ENCODE measurements at places on chromosomes 6 and 20. TPM values are rescaled to one million over a fixed set of nuclear protein-coding genes. Genes with fewer than 3 reads are reported as not detected.
A peak's percentile ranks its signal among the peaks of the same experiment; 100 is the strongest.

The SLPI gene
- 14.6 TPM for total RNA-seq

GRCh38 chr6:150745896-150746295 is 119.6 kb upstream of the MTHFD1L start:
- DNase-seq: no peak

- no peak for DNase-seq
Observed at GRCh38 chr20:34389206-34389953, 26.3 kb downstream of the ITCH start.

DNA sequence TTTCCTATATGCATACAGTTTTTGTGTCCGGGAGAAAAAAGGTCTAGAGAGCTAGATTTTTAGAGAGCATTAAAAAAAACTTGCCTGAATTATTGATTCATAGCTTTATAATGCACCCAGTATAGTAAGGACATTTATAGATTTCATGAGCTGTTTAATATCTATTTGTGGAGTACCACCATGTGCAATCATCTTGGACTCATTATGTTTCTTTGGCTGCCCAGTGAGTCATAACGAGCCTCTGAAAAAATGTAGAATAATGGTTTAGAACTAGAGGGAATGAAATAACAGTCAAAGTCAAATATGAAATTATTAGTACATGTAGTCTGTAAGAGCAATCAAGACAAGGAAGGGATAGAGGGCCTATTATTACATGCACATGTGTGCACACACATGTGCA is 350.0 kb downstream of the CD83 start:
- no peak for DNase-seq

The SLC35D3 gene
- not detected for total RNA-seq

GRCh38 chr6:89079511-89080234 is 878 bp upstream of the PNRC1 start:
- no peak for DNase-seq

- DNase-seq: no peak
Observed at GRCh38 chr20:62267543-62267942, 29.2 kb downstream of the OSBPL2 start.

DNA sequence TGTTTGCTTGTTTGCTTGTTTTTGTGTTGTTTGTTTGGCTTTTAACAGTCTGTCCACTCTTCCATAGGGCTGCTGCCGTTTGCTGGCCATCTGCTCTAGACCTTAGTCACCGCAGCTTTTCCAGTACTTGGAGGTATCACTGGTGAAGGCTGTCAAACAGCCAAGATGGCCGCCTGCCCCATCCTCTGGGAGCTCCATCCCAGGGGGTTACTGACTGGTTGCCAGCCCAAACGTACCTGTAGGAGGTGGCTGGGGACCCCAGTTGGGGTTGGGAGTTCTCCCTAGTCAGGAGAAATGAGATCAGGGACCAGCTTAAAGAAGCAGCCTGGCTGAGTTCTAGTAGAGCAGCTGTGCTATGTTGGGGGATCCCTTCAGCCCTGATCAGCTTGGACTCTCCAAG is 418.4 kb downstream of the KHDRBS2 start:
- DNase-seq: no peak

DNA sequence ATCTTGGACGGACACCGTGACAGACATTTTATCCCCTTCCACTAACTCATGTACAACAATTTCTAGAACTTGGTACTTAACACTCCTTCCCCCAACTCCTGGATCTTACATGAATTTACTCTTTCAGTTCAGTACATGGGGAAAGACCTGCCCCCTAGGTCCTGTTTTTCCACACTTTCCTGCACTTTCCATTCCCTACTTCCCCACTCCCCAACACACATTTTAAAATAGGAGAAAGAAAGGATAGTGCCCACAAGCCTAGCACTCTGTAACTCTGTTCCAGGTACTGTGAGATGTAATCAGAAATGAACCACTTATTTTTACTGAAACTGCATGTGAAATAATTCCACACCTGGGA is 1.3 kb downstream of the ADGRG6 start:
- no peak for DNase-seq

The EYA4 gene
- 0.95 TPM for total RNA-seq

The SGK2 gene
- total RNA-seq: 1.3 TPM

The LY6G6C gene
- total RNA-seq: not detected

The BMP7 gene
- total RNA-seq: not detected

DNA sequence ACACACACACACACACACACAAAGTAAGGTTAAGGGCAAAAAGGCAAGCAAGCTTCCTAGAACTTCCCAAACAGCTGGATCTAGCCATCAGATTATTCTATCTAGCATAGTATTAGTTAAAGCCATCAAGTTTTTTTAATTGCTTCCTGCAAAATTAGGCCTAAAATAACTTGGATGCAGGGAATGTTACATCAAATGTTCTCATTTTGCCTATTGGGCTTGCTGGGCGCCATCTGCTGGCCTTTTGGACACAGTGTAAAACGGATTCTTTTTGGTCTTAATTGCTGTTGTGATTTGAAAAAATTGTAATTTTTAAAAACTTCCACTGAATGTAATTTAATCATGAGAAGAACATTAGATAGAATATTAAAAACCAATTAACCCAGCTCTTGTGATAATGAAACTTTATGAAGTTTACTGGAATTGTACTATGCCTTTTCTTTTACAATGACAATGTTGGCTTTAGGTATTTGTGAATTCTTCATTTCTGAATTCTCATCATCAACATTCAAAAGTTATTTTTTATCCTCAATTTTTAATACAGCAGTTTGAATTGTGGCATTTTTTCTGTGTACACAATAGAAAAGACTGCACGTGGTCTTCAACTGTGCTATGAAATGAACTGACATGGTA is 6.8 kb downstream of the MKKS start:
- peak; percentile 87 for DNase-seq

GRCh38 chr6:127637830-127638409 is 60.9 kb downstream of the C6orf58 start:
- DNase-seq: no peak

GRCh38 chr6:65199121-65199520 is 507.9 kb downstream of the EYS start:
- DNase-seq: no peak

The HLA-A gene
- total RNA-seq: 444 TPM

The NKX2-2 gene
- 0.23 TPM for total RNA-seq

The SCGN gene
- not detected for total RNA-seq
